ENCODE measurements at places on chromosomes 6 and 20.

GRCh38 chr6:156826290-156826955 lies 49.2 kb downstream of the ARID1B start:
- no peak for DNase-seq

GRCh38 chr6:155262655-155263054 lies 1.2 kb upstream of the CLDN20 start:
- no peak for DNase-seq

DNA sequence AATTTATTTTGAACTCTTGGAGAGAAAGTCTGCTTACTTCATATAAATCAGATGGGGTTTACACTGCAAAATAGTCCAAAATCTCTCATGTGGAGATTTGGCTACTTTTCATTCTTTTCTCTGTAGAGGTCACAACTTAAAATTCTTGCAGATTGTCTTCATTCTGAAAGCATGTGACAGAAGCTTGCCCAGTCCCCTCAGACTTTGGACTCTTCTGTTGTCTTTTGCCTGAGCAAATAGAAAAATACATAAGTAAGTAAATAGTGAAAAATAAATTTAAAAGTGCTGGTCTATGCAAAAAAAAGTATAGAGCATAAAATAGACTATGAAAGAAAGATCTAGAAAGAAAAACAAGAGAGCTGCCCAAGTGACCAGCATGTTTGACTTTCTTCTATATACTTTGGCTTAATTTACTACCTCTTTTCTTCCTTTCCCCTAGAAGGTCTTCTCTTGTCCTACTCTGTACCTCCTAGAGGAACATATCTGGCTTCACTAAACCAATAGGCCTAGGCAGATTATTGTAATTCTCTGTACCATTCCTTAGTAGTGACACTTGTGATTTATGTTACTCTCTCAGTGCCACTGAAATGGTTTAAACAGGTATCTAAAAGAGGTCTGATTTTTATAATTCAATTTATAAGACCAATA lies 260.9 kb downstream of the TENT5A start:
- no peak for DNase-seq

DNA sequence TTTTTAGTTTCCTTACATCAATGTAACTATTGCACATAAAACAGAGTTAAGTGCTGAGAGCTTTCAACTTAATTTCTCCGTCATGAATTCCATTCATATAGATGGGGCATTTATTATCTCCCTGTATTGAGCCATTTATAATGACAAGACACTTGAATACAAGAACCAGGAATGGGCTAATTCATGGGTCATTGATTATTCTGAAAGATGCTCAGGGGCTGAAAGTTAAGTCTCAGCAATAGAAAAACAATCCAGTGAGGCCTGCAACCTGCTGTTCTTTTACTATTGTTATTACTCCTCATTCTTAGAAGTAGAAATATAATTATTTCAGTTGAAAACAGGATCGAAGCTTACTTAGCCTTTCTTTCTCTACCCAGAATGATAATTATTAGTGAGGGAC lies 307.7 kb downstream of the MMUT start:
- no peak for DNase-seq

DNA sequence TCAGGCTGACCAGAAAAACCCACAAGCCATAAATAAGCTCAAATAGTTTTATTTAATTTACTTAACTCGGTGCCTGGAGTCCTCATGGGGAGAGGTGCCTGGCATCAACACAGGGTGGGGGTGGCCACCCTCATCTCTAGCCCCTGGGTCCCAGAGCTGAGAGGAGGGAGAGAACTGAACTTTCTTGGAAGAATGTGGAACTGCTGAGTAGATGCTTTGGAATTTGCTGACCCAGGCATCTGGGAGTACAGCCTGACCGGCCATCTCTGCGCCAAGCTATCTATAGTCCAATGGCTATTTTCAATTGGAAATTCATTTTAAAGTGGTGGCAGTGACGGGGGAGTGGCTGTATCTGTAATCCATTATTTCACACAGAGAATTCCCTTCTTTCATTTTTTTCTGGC lies 104.8 kb downstream of the CDH26 start:
- no peak for DNase-seq
